ENCODE measurements at places on chromosomes 7 and 10.

DNA sequence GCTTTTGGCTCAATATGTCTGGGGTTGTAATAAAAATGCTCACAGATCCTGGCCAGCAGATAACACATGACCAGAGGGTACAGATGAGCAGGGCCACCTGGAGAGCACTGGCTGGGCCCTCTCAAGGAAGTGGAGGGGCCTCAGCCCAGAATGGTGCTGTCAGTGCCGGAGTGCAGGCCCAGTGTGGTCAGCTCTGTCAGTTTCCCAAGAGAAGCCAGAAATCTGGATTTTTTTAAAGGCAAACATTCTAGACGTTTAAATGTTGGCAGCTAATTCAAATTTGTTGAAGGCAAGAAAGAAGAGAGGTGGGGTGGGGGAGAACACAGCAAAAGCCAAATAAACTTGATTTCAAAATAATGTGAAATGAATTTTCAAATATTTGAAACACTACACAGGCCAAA lies 2.0 kb downstream of the C10orf105 start:
- no peak for DNase-seq

DNA sequence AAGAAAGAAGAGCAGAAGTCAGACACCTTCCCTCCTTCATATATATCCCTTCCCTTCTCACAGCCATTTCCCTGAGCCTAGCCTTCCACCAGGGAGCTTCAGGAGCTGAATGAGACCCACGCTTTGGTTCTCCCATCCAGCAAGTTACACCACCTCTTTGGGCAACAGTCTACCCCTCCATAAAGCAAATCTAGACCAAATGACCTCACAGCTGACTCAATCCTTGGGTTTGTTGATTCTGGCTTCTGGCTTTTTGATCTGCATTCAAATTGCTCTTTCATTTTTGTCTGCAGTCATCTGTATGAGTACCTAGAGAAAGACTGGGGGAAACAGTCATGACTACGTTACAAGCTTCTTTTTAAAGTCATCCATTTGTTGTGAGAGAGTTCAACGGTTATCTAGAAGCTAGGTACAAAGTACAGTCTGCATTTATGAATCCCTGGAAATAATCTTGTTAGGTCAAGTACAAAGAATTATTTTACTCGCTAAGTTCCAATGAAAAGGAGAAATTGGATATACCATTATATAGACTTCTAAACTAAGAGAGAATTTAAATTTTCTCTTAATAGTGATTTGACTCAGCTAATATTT lies 86.3 kb downstream of the RAB11FIP2 start:
- no peak for DNase-seq

DNA sequence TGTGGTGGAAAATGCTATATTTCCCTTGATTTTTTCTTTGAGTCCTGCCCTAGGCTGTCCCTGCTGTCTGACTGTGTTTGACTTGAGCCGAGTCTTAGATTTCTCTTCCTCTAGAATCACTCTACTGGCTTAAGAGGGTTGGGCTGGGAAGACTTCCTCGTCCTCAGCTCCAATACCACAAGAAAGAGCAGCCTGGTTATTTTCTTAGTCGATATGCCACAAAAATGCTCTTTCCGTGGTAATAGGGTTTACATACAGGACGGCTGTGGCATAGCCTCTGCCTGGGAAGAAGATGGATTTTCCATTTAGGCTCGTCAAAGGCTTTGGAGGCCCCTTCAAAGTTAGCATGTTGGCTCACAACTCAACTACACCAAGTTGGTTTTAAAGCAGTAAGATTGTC lies 212.0 kb upstream of the IGFBP3 start:
- no peak for DNase-seq

DNA sequence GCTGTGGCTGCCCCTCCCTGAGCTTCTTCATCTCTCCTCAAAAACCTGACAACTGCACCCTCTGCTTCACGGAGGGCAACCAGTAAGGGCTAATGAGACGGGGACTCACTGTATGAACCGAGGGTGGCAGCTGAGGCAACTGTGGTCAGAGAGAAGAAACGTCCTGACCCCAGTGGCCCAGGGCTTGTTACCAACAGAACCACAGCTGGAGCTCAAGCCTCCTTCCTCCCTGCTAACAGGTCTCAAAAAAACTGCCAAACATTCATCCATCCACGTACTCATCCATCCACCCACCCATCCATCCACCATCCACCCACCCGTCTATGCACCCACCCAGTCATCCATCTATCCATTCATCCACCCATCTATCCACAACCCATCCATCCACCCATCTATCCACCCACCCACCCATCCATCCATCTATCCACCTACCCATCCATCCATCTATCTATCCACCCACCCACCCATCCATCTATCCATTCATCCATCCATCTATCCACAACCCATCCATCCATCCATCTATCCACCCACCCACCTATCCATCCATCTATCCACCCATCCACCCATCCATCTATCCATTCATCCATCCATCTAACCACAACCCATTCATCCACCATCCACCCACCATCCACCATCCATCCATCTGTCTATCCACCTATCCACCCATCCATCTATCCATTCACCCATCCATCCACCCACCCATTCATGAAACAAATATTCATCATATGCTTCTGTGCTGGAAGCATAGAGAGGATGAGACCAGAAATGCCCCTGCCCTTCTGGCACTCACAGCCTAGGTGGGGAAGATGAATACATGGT lies 111.7 kb downstream of the PDGFA start:
- no peak for DNase-seq
